GM10248 (cell line): ENCODE measurements at places on chromosomes 12 and 14.
A peak's percentile ranks its signal among the peaks of the same experiment; 100 is the strongest.

DNA sequence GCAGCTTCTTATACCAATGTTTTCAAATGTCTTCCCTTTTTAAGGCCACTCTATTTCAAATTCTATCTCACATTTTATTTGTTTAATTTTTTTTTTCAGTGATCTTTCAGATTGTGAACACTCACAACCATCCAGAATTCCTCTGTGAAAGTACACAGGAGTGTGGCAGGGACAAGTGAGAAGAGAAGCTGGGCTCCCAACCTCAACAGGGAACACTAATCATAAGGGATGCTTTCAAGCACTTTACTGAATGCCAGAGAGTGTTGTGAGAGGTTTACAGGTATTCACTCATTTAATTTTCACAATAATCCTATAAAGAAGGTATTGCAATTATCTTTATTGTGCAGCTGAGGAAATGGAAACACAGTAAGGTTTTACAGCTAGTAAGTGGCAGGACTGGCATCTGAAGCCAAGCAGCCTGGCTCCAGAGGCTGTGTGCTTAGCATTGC is 60.1 kb upstream of the PYGL start:
- DNase-seq: no peak

DNA sequence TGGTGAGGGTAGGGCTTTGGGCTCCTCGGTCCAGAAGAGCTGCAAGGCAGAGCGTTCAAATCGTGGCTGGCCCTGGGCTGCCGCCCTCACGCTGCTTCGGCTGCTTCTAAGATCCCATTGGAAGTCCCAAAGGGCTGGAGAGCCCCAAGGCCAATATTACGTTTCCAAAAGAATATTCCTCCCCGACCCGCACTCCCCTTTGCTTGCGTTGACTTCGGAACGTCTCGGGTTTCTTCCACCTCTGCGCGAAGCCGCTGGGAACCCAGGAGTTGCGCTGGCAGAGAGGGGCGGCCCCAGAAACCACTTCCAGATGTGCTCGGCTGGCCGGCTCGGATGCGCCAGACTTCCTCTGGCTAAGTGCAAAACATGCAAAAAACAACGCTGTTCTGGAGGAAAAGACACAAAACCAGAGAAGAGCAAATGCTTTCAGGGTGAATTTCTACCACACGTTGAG is at the start of gene GLT8D2:
TSS of gene GLT8D2 (minus strand) at position 285 of the 454 bp plus-strand sequence. CDS start 30,539 bp downstream, outside the sequence.
- DNase-seq: no peak

DNA sequence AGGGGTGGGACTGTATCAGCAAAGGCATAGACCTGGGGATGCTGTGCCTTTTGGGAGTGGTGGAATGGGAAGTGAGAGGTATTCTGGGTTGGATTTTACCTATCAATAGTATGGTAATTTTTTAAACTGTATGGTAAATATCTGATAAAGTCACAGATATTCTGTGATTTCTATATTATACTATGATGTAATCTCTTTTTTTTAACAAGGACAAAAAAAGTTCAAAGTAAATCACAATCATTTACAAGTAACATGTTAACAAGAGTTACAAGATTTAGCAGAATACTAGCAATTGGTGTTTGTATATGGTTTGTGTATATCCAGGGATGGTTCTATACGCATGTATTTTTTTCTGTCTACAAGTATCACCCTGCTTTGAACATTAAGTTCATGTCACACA is 56.0 kb downstream of the BMAL2 start:
- no peak for DNase-seq

GRCh38 chr14:61435563-61436337 is 114.4 kb downstream of the PRKCH start:
- DNase-seq: no peak

- DNase-seq: no peak
These were observed 29.4 kb downstream of the ERC1 start for GRCh38 chr12:1020389-1020788.

GRCh38 chr14:103923863-103924262 is 4.4 kb upstream of the TDRD9 start:
- no peak for DNase-seq

DNA sequence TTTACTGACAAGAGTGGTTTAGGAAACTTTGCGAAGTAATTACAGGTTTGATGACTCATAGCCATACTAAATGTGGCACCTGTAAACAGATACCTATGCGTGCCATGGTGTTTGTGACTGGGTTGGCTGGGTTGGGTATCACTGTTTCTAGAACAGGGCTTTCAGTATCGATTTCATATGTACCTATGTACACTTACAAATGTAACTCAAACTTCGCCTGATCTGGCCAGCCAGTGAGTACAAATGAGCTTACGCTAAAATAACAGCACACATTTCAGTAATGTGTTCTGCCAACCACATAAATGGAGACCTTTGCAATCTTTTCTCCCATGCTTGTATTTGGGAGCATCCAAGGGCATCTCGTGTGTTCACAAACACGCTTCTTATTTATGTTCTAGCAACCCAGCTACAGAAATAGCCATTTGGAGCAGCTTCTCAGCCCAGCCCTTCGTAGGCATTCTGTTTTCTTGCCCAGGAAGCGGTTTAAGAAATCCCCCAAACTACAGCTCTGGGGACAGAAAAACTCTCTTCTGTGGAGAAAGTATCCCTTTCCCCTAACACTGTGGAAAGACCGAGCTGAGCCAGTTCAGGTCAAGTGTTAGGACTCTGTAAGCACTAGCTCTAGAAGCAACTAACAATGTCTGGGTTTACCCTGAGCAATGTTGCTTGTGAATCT is 42.3 kb upstream of the MDM1 start:
- peak; percentile 67 for DNase-seq

- no peak for DNase-seq
These were observed 30.0 kb downstream of the TUNAR start for GRCh38 chr14:95906591-95906990.

GRCh38 chr12:71721783-71722505 is 32.7 kb upstream of the RAB21 start:
- DNase-seq: no peak

GRCh38 chr14:88518592-88519512 is 36.0 kb downstream of the PTPN21 start:
- no peak for DNase-seq

- no peak for DNase-seq
These were observed 4.7 kb downstream of the RBP5 start for GRCh38 chr12:7123806-7124522.

- peak; percentile 36 for DNase-seq
These were observed 505 bp upstream of the HEBP1 start for GRCh38 chr12:13000616-13000924.

DNA sequence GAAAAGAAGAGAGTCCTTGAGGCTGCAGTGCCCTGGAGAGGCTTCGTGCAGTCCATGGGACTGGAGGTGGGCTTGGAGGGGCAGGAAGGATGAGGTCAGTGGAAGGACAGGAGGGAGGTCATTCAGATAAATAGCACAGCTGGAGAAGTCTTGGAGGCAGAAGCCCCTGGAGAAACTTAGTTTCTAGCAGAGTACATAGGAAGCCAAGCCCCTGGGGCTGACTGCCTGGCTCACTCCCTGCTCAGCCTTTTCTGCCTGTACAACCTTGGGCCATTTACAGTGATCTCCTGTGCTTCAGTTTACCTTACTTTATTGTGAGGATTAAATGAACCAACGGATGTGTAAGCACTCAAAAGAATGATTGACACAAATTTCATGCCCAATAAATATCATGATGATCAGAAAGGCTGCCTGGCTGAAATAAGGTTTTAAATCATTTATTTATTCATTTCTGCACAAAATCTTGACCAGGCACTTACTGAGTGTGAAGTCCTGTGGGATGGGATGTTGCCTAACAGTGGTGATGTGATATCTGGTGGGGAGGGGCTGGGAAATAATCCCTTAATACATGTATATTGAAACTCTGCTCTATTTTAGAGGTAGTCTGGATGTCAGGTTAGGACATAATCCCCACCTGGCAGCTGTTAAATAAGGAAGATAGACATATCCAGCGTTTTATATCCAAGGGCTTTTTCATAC is 54.3 kb downstream of the PLEKHG7 start:
- no peak for DNase-seq

GRCh38 chr12:131104463-131105350 is 151.0 kb downstream of the ADGRD1 start:
- peak; percentile 87 for DNase-seq

GRCh38 chr14:27484633-27485032 is 886.8 kb upstream of the NOVA1 start:
- DNase-seq: no peak

DNA sequence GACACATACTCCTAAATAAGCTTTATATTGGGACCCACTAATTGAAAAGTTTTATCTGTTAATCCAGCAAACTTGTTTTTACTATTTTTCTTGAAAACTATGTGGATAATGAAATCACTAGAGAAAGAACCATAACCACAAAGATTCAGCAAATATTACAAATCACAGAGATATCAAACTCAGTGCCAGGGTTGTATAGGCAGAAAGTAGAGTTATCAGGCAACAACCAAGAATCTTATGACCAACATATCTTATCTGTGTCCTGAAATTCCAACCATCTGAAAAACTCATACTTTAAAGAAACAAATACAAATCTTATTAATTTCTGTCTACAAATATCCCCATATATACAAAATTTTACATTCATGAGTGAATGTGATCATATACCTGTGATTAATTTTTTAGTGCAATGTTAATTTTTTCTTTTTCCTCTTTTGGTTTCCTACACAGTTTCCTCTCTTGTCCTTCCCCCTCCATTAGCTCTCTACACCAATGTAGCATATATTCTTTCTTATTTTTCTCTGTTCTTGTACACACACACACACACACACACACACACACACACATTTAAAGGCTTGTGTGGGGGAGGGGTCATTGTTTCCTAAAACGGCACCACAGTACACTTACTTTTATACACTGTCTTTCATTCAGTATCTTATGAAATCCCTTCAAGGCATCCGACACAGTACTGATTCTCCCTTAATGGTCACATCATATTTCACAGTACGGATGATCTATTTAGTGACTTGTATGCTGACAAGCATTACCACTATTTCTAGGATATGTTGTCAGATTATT is 18.6 kb downstream of the AMN1 start:
- DNase-seq: no peak

- DNase-seq: no peak
These were observed 38.9 kb upstream of the KTN1 start for GRCh38 chr14:55540847-55541773.

GRCh38 chr14:21735639-21736307 is 62.2 kb upstream of the OR4E1 start:
- DNase-seq: no peak

- DNase-seq: no peak
These were observed 39.4 kb upstream of the FBRSL1 start for GRCh38 chr12:132450418-132451171.

- no peak for DNase-seq
These were observed 52.2 kb downstream of the PHETA1 start for GRCh38 chr12:111316671-111317070.

DNA sequence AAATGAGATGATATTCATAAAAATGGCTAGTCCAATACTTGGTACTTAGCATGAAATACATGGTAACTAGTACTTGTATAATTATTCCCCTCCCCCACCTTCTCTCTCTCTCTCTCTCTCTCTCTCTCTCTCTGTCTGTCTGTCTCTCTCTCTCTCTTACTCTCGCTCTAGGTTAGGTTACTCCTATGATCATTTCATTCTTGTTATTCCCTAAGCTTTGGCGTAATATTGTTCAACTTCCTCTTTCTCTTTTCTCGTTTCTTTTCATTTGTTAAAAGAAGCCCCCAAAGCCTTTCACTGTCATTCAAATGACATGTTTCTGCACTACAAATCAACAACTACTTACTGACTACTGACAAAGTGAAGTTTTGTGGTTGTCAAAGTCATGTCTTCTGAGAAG is 89.8 kb downstream of the GRIP1 start:
- no peak for DNase-seq

DNA sequence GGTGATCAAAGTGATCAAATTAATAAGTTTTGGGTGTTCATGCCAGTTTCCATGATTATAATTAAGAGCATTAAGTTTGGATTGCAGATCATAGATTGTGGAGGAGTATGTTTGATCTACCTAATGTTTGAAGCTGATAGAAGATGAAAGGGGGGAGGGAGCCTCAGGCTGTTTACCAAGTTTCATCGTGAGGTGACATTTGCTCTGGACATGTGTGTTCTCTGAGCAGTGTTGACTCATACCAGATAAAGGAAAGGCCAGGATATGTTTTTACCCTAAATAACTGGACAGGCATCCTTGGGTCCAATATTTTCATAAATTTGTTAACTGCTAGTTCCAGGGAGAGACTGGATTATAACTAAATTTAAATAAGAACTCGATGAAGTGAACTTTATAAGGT is 3.5 kb upstream of the SEL1L start:
- DNase-seq: no peak

GRCh38 chr12:24931666-24932405 is 17.1 kb downstream of the BCAT1 start:
- peak; percentile 54 for DNase-seq

DNA sequence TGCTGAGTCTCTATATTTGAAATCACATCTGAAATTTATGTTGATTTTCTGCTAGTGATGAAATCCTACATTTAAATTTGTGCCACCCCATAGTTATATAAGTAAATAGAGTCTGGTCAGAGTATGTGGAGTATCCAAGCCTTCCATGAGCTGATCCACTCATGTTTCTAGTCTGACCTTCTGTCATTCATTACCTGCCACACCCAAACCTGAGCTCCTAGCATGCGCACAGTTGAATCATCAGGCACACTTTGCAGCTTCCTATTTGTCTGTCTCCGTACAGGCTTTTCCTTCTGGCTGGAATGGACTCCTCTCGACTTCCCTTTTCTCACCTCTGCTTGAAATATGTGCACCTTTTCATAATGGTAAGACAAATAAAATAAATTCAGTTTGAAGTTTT is 45.3 kb upstream of the LRIG3 start:
- no peak for DNase-seq

- DNase-seq: no peak
These were observed 152.2 kb upstream of the RASSF8 start for GRCh38 chr12:25806271-25806670.

- DNase-seq: no peak
These were observed 48.7 kb downstream of the ACADS start for GRCh38 chr12:120774169-120774916.

- peak; percentile 45 for DNase-seq
These were observed 148.1 kb upstream of the NRXN3 start for GRCh38 chr14:78022059-78022458.

- DNase-seq: no peak
These were observed 24.4 kb upstream of the TBX5 start for GRCh38 chr12:114430306-114430705.

GRCh38 chr12:25792031-25792430 is 166.5 kb upstream of the RASSF8 start:
- no peak for DNase-seq

DNA sequence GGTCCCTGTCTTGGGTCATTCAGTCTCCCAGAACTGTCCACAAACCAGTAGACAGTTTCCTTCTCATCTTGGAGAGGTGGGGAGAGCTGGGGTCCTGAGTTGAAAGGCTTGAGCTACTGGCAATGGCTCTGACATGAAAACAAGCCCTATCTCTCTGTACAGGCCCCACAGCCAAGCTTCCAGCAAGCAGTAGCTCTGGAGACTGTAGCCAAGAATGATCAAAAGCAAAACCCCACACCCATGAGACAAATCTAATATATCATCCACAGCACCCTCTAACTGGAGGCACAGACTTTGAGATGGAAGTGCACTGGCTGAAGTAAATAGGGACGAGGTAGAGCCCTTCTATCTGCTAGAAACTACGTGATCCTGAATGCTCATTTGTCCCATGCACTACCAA is 40.9 kb downstream of the RERG start:
- no peak for DNase-seq

GRCh38 chr12:94091624-94092023 is 56.8 kb upstream of the PLXNC1 start:
- no peak for DNase-seq

- no peak for DNase-seq
These were observed 119.3 kb upstream of the CCDC198 start for GRCh38 chr14:57612946-57613345.
